ENCODE measurements at places on chromosomes 6 and 20.

GRCh38 chr6:38498805-38499445 lies 140.8 kb downstream of the BTBD9 start:
- no peak for DNase-seq

DNA sequence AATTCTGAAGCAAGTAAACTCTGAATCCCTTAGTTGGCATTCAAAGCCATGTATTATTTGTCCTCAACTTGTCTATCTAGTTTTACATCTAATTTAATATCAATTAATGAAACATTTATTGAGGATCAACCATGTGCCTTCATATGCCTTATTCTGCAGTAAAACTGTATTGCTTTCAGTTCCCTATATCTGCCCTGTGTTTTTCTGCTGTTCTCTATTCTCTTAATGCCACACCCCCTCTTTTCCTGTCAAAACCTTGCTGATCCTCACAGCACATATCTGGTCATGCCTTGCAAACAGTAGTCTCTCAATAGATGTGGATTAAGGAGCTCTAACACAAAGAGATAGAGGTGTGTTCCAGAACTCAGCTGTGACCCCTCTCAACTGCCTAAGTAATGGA lies 2.0 kb downstream of the FIG4 start:
- DNase-seq, result no peak

- DNase-seq, result no peak
Measured at GRCh38 chr6:25365154-25365553, 86.0 kb downstream of the CARMIL1 start.

GRCh38 chr6:48249071-48249470 lies 138.1 kb upstream of the PTCHD4 start:
- no peak for DNase-seq

DNA sequence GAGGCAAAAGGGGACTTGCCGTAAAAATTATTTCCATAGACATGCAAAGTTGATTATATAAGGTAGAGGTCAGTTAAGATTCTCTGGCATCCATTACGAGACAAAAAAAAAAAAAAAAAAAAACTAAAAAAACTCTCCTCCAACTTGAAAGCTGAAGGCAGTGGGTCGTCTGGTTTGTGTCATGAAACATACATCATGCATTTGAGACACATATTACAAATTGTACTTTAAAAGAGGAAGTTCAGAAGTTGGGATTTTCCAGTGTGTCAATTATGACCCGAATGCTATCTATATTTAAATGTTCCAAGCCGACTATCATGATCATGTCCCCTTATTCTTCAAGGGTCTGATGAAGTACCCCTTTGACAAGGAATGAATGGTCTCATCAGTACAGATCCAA lies 125.1 kb downstream of the ZNF217 start:
- no peak for DNase-seq

- DNase-seq, result no peak
Measured at GRCh38 chr6:17442196-17442595, 48.8 kb downstream of the CAP2 start.

- peak; percentile 18 for DNase-seq
Measured at GRCh38 chr6:90350689-90351554, 54.3 kb upstream of the BACH2 start.

DNA sequence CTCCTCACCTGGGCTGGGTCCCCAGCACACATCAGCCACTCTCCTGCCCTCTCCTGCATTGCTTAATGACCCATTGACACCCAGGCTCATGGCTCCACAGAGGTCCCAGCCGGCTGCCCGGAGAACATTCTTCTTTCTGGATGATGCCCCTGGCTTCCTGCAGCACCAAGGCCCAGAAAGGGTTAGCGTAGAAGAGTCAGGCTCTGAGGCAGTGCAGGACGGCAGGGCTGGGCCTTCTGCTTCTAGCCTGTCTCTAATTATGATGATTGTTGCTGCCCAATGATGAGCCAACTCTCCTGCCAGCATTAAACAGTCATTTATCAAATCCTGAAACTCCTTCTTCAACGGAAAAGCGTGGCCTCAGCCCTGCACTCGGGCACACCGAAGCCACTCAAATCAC lies 66.4 kb downstream of the ZNF217 start:
- no peak for DNase-seq

GRCh38 chr6:36110050-36110449 lies 20.3 kb upstream of the MAPK13 start:
- DNase-seq, result no peak

DNA sequence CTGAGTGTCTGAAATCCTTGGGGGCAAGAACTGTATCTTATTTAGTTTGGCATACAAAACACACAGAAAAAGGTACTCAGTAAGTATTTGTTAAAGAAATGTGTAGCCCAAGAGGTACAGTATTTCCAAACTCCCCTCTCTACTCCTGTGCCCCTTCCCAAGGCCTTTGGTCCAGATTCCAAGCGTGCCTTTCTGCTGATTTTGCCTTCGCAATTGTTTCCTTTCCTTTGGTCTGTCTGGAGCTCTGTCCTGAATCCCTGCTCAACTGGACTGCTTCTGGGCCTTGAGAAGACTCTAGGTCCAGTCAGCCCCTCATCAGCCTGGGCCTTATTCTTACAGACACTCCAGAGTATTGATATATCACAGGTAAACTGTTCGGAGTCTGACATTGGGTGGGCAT lies 122.2 kb upstream of the SYNCRIP start:
- DNase-seq, result no peak

GRCh38 chr6:115706324-115706723 lies 354.4 kb downstream of the FRK start:
- no peak for DNase-seq

DNA sequence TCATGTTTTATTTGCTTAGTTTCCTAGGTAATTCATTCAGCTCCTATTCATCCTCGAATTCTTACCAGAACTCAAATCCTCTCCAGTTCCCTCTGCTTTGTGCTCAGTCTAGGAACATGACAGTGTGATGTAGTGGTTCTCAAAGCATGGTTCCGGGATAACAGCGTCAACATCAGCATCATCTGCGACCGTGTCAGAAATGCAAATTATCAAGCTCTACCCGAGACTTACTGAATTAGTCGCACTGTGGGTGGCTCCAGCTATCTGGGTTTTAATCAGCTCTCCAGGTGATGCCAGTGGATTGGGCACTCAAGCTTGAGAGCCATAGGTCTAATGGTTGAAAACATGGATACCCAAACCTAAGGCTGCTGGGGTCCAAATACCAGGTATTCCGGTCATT lies 7.7 kb upstream of the STK35 start:
- DNase-seq, result no peak

DNA sequence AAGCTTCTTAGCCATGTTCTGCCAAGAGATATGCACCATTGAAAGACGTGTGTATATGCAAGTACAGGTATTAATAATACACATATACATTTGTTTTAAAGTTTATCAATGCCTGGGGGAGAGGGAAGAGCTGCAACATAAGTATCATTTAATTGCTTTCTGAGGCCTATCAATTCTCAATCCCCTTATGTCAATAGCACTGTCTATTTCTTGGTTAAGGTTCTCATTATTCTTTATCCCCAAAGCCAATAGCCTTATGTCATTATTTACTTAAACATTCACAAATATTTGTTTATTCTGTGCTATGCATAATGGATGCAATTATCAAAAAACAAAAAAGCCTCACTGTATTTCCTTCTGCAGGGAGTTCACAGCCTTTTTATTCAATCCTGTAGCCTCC lies 350.3 kb upstream of the KCNQ5 start:
- DNase-seq, result no peak

GRCh38 chr6:34145161-34146020 lies 496 bp downstream of the GRM4 start:
- no peak for DNase-seq

DNA sequence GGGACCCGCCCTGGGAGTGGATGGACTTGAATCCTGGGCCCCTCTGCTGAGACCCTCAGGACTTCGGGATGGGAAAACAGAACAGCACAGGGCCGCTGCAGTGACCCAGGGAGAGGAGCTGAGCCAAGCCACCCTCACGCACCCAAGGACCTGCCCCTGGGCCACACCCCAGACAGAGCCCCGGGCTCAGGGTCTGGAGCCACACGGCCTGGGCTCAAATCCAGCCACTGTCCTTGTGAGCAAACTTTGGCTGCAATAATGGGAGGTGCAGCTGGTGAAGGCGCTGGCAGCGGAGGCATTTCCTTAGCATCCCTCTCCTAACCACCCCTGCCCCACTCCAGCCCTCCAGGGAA lies 207.7 kb downstream of the PREX1 start:
- no peak for DNase-seq
